MV-4-11 (cell line): ENCODE measurements at places on chromosomes 2 and 18.

GRCh38 chr2:64625299-64626145 lies 28.2 kb downstream of the SERTAD2 start:
- peak; percentile 49 for DNase-seq

GRCh38 chr2:30288561-30288960 lies 57.2 kb downstream of the LBH start:
- no peak for DNase-seq

DNA sequence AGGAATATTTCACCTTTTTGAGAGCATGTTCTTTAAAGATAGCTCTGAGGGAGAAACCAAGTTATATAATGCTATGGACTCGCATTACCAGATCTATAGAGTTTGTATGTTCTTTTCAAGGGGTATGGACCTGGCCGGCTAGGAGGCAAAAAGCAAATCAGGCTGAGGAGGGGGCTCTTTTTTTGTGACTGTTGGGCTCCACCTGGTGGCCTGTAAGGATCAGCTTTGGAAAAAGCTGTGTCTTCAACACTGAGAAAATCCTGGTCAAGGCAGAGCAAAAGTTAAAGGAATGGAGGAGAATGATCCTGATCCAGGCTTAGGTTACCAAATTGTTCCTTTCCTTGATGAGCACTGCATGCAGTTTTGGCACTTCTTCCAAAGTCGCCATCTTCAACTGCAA lies 180.5 kb downstream of the DIS3L2 start:
- no peak for DNase-seq

DNA sequence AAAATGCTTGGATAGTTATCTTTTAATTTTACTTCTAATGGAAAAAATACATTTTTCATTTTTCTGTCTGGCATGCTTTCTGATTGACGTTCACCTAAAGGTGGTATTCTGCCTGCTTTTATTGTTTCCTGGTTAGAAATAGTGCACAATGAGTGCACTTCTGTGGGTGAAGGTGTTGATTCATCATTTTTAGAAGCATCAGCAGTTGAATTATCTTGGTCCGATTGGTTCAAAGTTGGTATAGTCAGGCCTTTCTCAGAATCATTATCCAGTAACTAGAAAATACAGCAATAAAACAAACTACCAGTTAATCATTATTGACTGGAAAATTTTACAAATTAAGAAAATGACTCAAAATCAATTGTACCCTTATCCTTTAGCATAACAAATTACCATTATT lies 84.5 kb downstream of the STRADB start:
- DNase-seq = no peak

- DNase-seq = peak; percentile 81
Observed at GRCh38 chr2:60555066-60555782, 1.8 kb upstream of the BCL11A start.

- no peak for DNase-seq
Observed at GRCh38 chr2:1856922-1857321, 112.6 kb upstream of the PXDN start.

DNA sequence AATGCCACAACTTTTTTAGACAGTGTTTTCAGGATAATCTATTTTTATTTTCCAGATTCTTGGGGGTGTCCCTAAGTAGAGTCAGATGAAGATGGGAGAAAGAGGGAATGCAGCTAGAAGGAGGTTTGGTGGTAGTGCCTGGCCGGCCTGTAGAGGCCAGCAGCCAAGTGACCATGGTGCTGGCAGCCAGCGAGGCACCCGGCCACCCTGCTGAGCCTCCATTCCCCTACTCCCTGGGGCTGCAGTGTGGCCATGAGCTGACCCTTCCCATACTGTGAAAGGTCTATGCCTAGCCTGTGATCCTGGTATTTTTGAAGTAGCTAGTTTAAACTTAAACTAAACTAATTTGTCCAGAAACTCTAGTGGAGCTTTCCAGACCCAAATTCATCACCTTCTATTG lies 268.6 kb downstream of the CYRIA start:
- no peak for DNase-seq

DNA sequence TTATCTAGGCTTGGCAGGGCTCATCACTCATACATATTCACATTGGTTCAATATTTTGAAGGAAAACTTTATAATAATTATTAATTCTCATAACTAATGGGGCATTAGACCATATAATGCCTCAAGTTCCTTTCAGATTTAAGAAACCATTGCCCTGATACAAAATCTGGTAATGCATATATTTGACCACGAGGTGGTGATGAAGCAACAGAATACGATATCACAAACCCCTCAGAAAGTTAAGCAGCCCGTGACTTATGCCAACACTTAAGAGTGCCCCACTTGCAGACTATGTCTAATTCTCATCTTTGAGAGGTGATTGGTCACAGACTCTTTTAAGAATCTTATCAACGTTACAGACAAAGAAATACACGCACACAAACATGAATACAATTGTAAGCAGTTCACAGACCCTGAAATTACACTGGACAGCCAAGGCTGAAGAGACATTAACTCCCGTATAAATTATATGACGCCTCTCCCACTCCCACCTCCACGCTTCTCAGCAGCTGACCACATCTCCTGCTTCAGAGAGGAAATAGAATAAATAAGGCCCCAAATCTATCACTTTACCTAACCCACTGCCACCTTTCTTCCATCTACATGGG lies 20.7 kb upstream of the DNAH6 start:
- peak; percentile 47 for DNase-seq

DNA sequence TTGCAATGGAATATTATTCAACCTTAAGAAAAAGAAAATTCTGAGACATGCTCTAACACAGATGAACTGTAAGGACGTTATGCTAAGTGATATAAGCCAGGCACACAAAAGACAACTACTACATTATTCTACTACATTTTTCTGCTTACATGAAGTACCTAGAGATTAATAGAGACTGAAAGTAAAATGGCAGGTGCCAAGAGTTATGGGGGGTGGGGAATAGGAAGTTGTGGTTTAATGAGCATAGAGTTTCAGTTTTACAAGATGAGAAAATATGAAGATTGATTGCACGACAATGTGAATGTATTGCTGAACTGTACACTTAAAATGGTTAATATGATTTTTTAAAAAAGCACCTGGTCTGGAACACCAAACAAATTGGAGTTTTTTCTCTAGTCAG lies 1231.6 kb upstream of the DDX18 start:
- no peak for DNase-seq

DNA sequence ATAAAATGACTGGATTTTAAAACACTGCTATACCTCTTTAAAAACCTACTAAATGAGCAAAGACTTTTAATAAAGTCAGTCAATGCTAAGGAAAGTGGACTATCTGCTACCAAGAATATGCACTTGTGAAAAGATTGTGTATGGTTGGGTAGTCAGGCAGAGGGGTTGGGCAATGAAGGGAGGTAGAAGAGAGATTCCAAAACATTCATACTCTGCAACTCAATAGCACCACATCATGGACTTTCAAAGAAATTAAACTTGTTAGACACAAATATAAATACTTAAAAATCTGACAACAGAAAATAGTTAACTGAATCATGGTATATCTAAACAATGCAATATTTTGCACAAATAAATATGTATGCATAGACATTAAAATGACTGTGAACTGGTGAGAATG lies 139.9 kb upstream of the MAPRE2 start:
- peak; percentile 5 for DNase-seq

GRCh38 chr2:199581408-199581807 lies 123.7 kb upstream of the SATB2 start:
- no peak for DNase-seq

DNA sequence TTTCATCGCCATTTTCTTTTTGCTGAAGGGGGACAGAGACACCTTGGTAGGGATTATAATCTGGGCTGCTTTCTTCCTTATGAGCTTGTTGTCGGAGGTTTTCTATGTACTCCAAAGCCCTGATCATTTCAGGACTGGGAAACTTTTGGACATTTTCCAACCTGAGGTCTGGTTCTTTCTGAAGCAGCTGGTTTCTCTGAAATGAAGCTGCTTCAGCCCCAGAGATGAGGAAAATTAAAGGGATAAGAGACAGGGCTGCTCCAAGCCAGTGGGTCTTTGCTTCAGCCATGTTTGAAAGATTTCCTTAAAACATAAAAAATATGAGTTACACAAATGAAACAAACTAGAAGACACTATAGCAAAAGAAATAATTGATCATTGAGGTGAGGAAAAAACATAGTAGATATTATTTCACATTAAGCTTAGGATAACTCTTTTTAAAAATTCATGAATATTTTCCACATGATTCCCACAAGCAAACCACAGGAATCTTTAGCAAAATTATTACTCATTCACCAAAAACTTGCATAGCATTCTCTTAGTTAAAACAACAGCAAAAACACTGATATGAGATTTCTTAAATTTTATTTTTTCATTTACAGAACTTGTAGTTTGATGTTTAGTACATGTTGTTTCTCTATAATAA lies 3.0 kb downstream of the SCG2 start:
- DNase-seq = no peak

DNA sequence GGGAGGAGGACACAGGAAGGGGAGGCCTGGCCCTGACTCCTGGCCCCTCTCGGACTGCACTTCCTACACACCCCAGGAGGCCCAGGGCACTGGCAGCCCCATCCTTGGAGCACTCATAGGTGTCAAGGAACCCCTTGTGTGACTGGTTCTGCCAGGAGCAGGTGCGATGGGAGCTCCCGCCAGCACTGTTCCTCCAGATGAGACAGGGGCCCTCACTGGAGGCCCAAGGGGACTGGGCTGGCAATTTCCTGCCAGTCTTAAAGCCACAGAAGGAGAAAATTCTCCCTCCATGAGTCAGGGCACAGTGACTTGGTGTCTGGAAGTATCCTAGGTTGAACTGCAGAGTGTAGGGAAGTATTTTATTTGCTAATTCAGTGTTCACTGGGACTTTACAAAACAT lies 42.8 kb upstream of the MAL start:
- no peak for DNase-seq

DNA sequence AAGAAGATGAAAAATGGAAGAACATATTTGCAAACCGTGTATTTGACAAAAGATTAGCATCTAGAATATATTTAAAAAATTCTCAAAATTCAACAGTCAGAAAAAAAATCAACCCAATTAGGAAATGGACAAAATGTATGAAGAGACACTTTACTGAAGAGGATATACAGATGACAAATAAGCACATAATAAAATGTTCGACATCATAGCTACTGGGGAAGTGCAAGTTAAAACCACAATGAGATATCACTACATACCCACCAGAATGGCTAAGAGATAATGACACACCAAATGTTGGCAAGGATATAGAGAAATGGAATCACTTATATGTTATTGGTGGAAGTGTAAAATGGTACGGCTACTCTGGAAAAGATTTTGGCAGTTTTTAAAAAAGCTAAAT lies 11.7 kb upstream of the NUP35 start:
- no peak for DNase-seq

DNA sequence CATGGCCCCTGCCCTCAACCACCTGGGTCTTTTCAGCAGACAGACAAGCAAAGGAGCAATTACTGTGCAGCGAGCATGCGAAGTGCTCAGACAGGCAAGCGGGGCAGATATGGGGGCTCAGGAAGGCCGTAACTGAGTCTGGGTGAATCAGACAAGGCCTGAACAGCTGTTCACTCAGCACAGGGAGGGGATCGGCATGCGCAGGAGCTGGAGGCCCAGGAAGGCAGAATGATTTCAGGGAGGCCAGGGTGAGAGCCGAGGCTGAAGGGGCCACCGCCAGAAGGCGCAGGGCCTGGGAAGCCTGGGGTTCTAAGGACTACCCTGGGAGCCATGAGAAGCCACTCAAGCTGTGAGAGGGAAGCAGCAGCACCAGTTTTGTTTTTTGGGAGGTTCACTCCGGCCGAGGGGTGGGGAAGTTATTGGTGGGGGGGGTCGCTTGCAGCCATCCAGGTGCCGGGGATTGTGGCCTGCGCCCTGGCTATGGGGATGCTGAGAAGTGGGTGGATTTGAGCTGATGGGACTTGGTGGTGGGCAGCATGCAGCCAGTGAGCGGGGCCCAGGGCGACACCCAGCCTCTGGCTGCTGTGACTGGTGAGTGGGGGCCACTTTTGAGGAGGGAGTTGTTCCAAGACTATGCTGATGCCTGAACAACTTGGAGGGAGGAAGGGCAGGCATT lies 132.2 kb downstream of the TSN start:
- DNase-seq = no peak

GRCh38 chr18:32577561-32577960 lies 106.9 kb upstream of the GAREM1 start:
- no peak for DNase-seq

DNA sequence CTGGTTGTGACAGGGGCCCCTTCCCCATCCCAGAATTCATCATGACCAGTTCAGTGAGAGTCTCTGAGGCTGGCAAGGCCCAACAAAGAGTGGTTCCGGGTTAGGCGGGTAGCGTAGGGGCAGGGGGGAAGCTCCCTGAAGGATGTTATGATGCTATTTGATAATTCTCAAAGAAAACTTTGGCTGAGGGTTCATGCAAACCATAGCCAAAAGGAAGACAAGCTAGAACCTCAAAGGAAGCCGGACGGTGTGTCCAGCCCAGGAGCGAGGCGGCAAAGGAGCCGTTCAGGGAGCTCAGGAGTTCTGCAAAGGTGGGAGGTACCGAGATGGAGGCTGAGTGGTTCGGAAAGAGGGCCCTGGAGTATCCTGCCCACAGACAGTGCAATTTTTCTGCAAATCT lies 226.8 kb upstream of the RAB6C start:
- DNase-seq = no peak

DNA sequence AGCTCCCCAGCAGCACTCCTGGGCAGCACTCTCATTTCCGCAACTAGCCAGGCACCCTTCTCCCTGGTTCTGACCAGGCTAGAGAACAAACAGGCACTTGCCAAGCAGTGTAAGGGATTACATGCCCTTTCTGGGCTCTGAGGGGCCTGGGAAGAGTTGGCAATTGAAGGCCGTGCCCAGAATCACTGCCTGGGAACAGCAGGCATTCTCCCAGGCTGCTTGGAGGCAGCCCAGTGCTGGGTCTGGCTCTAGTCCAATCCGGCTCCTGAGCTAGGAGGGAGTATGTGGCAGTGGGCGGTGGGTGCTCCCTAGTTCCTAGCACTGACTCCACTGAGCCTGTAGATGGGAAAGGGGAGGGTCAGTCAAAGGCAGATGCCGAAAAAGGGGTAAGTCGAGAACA lies 34.1 kb upstream of the SP3 start:
- DNase-seq = no peak

DNA sequence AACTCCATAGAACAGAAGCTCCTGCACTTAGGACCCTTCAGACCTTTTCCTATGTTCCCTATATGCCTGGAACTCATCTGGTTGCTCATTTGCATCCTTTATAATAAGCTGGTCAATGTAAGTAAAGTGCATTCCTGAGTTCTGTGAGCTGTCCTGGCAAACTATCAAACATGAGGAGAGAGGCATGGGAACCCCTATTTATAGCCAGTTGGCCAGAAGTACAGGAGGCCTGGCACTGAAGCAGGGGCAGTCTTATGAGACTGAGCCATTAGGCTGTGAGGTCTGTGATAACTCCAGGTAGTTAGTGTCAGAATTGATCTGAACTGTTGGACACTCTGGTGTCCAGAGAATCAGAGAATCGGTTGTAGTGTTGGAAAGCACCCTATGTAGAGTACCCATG lies 88.4 kb downstream of the EHD3 start:
- DNase-seq = no peak

DNA sequence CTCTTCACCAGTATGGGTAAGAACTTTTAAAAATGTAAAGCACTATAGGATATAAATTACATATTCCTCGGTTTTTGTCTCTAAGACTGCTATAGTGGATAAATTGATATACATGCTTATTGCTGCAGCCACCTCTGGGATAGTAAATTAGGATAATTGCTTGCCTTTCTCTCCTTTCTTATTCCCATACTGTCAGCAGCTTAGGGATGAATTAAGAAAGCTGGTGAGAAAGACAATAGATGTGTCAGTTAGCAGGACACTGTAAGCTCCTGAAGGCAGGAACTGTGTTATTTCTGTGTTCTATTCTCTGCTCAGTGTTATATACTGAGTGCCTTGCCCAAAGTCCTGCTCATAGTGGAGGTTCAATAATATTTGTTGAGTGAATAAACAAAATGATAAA lies 828.6 kb upstream of the ACVR2A start:
- DNase-seq = no peak
